ENCODE measurements at places on chromosomes 11 and 22.

DNA sequence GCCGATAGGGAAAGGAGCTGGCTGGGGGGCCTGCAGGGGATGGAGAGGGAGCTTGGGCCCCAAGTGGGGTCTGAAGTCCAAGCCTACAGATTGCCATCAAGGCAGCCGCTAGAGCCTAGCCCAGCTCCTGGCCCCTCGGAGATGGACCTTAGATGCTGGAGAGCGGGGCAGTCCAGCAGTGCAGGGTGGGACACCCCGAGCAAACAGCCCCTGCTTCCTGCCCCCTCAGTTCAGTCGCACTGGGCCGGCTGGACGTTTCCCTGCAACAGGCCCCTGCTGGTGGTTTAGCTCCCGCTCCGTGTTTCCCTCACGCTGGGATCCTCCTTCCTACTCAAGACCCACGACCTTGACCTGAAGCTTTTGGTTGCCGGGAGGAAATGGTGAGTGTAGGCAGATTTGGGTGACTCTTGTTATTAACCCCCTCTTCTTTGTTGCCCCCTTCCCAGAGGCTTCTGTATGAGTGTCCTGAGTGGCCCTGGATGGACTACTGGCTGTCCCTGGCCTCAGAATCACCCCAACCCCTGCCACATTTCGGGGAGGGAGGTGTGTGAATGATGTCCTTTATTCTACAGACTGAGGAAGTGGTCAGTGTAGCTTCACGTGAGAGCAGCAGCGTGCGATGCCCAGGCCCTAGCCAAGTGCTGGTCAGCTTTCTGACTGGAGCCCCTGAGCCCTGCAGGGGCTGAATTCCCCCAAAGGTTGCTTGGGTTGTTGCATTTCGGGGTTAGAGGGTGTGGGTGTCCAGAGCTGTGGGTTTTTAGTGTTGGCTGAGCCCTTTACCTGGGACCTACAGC lies 2.7 kb downstream of the ST3GAL4 start:
- DNase-seq: no peak

GRCh38 chr22:37442537-37442936 lies 15.3 kb upstream of the ELFN2 start:
- DNase-seq: no peak

GRCh38 chr11:71499125-71499524 lies 27.9 kb upstream of the KRTAP5-7 start:
- no peak for DNase-seq

DNA sequence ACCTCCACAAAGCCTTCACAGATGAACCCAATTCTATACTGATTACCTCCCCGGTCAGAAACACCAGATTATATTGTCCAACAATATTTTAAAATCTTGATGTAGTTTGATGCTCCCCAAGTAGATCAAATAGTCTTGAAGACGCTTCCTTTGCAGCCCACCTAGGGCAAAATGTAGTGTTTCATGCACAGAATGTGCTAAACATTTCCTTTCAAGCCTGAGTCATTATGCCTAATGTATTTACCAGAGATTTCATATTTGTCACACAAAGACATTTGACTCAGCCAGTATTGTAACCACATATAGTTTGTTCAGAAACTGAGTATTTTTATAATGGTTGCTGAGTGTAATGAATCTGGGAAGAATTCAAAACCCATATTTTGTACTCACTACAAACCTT lies 1396.8 kb downstream of the LRRC4C start:
- DNase-seq: no peak

- DNase-seq: no peak
Observed at GRCh38 chr11:94809251-94809650, 41.1 kb downstream of the AMOTL1 start.

GRCh38 chr11:107493117-107493516 lies 35.5 kb upstream of the CWF19L2 start:
- no peak for DNase-seq

GRCh38 chr11:44681698-44682097 lies 45.1 kb upstream of the TSPAN18 start:
- DNase-seq: no peak

All from femur (tissue), 1 donor.